Activated naive CD4-positive, alpha-beta T cell (primary cell): ENCODE measurements at places on chromosomes 3 and 15.

- DNase-seq: no peak
Observed at GRCh38 chr15:59437142-59437816, 707 bp upstream of the FAM81A start.

GRCh38 chr3:10555263-10555662 is 49.9 kb upstream of the ATP2B2 start:
- DNase-seq: no peak

DNA sequence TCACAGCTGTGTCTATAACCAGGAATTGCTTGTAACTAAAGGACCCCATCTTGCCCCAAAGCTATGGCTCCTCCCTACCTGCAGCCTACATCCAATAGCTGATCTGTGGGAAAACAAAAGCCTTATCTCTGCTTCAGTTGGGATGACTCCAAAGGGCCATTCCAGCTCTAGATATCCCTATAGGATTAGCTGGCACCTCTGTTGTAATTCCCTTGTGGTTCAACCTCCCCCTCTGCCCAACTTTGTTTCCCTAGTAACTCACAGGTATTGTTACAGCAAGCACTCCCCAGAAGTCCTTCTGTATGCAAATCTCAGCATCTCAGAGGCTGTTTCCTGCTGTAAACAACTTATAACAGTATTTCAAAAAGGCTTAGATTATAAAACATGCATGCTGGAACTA is 478.6 kb downstream of the AGBL1 start:
- DNase-seq: no peak

DNA sequence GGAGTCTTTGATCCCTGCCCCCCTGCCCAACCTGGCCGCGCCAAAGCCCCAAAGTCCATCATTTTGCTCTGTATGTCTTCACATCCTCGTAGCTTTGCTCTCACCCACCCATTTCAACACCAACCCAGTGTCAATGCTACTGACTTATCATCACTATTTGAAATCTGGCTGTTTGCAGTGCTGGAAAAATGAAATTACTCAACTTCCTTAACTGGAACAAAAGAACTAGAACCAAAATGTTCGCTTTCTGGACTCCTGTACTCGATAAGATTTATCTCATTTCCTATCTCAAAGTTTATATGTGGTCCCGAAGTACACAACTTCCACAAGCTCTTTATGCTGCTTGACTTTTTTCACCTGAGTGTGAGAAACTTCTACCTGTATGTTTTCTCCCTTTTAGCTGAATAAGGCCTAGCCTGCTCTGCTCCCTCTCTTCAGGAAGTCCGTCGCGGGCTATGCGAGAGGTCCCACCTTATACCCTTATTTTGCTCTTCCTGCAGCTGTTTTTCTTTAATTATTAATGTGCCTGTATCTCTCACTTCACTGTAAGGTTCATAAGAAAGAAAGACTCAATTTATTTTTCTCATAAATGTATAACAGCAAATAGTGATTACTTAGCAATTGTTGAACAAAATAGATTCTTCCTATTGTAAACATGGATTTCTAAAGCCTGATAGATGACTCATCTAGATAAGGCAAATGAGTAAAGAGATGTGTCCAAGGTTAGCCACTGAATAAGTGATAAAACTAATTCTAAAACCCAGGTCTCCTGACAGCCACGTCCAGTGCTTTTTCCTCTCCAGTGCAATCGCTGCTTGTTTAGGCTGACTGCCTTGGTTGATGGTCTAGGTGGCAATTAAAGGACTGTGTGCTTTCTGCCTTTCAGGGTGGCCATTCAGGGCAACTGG is 464.1 kb upstream of the TPRG1 start:
- no peak for DNase-seq

DNA sequence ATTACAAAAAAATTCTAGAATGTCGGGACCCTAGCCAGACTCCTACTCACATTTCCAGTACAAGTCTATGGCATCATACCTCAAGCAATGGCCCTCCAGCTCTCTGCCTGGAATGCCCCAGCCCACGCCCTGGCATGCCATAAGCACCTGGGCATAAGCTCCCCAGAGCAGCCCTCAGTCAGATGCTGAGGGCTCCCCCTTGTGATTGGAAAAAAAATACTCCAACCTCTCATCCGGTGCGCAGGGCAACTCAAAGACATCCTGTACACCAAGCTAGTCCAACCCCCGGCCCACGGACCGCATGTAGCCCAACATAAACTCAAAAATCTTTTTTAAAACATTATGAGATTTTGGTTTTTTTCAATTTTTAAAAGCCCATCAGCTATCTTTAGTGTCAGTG is 115.4 kb downstream of the NEK10 start:
- no peak for DNase-seq

DNA sequence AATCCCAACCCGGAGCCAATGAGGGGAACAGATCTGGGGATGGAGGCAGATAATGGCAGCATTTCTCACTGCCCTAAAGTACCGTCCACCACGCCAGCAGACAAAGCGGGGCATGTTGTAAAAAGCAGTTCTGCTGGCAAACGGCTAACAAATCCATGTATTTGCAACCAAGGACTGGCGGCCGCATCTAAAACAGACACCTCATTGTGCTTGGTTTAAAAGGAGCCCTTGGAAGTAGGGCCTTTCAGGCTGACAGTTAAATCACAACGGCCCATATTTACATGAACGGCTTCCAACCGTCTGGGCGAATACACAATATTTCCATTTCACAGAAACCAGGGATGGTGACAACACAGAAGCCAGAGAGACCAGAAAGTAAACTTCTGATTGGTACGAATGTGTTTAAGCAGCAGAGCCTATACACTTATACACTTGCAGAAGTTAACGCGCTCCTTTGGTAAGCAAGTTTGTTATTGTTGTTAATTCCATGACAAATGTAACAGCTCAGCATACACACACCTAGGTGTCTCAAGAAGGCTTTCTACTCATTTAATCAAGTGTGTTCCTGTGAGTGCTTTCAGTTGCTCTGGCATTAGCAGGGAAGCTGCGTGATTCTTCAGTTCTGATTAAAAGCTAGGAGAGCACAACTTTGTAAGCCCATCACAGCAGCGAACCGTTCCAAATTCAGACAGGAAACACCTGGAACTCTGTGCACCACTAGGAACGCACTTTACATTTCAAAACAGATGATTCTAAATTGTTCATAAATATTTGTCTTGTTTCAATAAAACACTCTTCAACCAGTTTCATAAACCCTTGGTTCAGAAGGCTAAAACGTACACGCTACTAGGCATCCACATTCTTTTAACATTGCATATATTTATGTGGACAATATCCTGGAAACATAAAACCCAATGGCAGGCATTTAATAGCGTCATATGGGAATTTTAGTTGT is 112.9 kb downstream of the PDZRN3 start:
- DNase-seq: no peak

GRCh38 chr15:68650901-68651709 is 72.3 kb downstream of the CORO2B start:
- no peak for DNase-seq

- DNase-seq: no peak
Observed at GRCh38 chr3:152256851-152257562, 11.7 kb upstream of the MBNL1 start.

DNA sequence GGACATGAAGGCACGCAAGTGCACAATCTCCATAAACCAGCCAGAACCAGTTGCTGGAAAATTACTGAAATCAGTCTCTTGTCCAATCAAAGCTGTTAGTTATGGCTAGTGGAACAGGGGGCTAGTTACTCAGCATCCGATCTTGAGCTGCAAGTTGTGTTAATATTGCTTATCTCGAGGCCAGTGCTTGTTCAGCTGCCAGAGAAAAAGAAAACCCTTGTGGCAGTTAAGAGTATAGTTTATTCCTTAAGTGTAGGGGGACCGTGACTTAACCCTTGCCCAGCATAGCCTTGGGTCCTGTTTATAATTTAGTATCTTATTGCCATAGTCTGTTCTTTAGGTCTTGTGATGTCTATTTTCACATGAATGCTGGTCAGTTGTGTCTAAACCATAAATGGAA is 268.5 kb downstream of the CD47 start:
- no peak for DNase-seq

- no peak for DNase-seq
Observed at GRCh38 chr3:136532766-136533165, 219.4 kb downstream of the STAG1 start.

GRCh38 chr3:148147903-148148302 is 549.8 kb upstream of the AGTR1 start:
- no peak for DNase-seq
